ENCODE measurements at places on chromosomes 6 and 20.

GRCh38 chr6:108588586-108588985, 27.9 kb downstream of the FOXO3 start:
- peak; percentile 68 for DNase-seq

DNA sequence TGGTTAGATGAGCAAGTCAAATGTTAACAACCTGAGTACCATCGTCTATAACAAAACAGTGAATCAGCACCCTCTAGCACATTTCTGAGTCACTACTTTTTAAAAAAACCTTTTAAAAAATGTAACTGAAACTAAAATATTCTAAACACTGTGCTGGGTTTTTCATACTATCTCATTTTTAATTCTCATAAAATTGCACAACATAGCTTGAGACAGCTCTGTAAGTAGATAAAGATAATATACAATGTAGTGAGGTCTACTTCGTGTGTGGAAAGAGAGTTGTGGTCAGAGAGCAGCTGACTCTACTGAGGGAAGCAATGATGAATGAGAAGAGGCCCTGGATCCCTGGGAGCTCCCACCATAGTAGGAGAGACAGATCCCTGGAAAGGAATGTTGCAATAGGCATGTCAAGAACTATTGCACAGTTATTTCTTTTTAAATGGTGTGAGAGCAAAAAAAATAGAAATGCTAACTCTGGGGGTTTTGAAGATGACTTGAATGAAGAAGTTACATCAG, 13.6 kb upstream of the CALHM6 start:
- DNase-seq, result no peak

DNA sequence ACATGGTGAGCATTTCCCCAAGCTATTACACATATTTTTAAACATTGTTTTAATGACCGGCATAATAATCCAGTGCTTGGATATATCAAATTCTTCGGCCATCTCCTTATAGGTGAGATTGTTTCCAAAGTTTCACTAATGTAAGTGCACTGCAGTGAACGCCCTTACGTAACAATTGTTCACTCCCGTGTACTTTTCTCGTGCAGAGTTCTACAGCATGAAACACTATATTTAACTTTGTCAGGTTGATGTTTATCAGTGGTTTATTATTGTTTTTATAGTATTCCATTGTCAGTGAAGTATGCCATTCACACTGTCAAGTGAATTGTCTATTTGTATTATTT, 3.4 kb upstream of the GZF1 start:
- DNase-seq, result no peak

DNA sequence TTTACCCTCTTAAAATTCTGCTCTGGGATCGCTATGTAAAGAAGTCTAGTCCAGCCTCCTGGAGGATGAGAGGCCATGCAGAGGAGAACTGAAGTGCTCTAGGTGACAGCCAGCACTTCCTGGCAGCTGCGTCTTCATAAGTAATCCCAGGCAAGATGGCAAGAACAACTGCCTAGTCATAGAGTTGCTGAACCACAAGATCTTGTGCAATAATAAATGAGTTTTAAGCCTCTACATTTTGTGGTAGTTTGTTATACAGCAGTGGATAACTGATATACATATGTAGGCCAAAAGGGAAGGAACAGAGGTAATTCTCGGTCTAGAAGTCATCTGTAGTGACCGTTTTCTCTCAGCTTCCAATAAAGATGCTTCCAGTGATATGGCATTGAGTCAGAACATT, 103.8 kb upstream of the FLRT3 start:
- peak; percentile 33 for DNase-seq

- DNase-seq, result no peak
Observed at GRCh38 chr6:208938-209337, 83.3 kb upstream of the DUSP22 start.

- no peak for DNase-seq
Observed at GRCh38 chr20:829551-829950, 4.0 kb upstream of the FAM110A start.

DNA sequence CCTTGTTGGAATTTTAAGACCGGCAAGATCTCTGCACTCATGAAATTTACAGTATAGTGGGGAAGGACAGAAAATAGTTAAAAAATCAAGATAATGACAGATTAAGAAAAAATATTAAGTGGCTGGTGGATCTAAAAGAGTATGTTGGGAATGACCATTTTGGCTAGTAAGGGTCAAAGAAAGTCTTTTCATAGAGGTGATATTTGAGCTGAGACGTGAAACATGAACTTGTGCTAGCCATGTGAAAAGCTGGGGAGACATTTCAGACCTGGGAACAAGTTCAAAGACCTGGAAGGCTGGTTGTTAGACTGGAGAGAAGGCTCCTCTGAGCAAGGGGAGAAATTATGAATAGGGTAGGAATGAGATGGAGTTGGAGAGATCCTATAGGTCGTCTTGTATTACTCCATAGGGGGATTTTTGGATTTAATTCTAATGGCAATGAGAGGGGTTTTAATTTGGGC, 4.7 kb downstream of the BICRAL start:
- DNase-seq, result no peak

- no peak for DNase-seq
Observed at GRCh38 chr20:33788351-33789049, 22.6 kb upstream of the CHMP4B start.

DNA sequence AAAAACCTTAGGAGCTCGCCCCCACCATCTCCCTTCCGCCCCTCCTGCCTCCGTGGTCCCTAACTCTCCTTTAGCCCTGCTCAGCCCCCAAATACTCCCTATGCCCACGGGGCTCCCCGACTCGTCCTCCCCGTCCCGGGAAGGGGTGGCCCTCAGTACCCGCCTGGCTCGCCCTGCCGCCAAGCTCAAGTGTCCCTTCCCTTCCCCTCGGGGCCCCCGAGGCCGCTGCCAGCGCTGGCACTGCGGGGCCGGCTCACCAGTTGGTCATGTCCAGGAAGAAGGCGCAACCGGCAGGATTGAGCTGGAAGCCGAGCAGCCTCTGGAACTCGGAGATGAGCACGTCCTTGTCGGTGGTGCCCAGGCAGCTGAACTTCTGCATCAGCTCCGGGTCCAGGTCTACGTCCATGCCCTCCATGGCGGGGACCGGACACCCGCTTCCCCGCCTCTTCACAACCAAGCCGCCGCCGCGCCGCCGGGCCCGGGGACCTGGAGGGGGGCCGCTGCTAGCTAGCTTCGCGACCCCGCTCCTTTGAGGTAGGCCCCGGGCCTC, 303 bp downstream of the ILRUN start:
- DNase-seq, result peak; percentile 49

- DNase-seq, result no peak
Observed at GRCh38 chr20:44186674-44187053, 324 bp downstream of the JPH2 start.

- DNase-seq, result no peak
Observed at GRCh38 chr20:3557237-3557785, 86.5 kb downstream of the ATRN start.

Data from cardiac muscle cell (in vitro differentiated cells and primary cell).